ENCODE measurements at places on chromosomes 4 and X.

DNA sequence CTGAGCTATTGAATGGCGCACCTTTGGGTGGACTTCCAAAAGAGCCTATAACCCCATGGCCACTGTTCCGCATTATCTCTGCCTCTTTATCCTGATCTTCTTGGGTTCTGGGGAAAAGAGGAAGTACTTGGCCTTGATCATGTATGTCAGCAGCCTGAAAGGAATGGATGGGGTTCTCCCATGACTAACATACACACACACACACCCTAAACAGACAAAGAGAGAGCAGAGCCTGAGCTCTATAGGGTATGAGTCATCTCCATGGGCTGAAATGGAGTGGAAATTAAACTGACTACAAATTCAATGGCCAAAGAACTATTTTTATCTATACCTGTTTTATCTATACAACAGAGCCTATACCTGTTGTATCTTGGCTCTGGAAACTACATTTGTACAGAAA lies 141.5 kb upstream of the MTMR8 start:
- DNase-seq, result no peak

DNA sequence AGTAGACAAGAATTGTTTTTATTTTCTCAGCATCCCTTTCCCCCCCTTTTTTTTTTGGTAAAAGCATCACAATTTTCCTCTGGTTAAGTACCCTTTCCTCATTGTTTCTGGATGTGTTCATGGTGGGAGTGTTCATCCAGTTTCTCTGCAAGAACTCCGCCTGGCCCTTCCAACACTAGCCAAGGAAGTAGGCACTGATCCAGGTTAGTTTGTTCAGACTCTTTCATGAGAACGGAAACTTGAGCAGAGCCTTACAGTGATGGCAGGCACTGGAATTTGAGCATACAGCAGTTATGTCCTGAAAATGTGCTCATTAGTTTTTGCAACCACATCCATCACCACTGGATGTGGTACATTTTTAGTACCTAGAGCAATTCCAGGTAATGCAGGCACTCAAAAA lies 336.1 kb upstream of the BOD1L1 start:
- DNase-seq, result no peak

DNA sequence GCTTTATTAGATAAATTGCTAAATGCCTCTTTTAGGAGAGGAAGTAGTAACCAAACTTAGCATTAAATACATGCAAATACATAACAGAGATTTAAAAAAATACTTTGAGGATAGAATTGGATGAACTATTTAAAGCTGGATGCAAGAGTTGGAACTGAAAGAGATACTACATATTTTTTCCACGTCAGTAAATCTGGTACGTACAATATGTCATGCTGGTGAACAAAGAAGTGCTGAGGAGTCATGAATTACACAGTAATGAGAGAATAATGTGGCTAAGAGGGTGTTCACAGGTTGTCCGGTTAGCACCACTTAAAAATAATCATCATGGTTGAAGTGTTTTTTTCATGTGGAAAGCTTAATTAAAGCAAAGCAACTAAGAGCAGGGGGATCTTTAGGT lies 184.1 kb upstream of the FRMPD4 start:
- no peak for DNase-seq

GRCh38 chr4:11954093-11954492 lies 525.4 kb upstream of the HS3ST1 start:
- no peak for DNase-seq

GRCh38 chr4:25874655-25875054 lies 11.9 kb upstream of the SEL1L3 start:
- no peak for DNase-seq

Measured in HCEC 1CT (cell line).